ENCODE measurements at places on chromosomes 6 and 20.

GRCh38 chr20:15805154-15805553 is 768.1 kb downstream of the KIF16B start:
- DNase-seq, result no peak

- no peak for DNase-seq
Measured at GRCh38 chr6:137015943-137016342, 28.8 kb downstream of the IL20RA start.

- peak; percentile 26 for DNase-seq
Measured at GRCh38 chr6:157235600-157236039, 87.7 kb downstream of the TMEM242 start.

GRCh38 chr6:170497841-170498301 is 55.2 kb downstream of the PSMB1 start:
- DNase-seq, result no peak

DNA sequence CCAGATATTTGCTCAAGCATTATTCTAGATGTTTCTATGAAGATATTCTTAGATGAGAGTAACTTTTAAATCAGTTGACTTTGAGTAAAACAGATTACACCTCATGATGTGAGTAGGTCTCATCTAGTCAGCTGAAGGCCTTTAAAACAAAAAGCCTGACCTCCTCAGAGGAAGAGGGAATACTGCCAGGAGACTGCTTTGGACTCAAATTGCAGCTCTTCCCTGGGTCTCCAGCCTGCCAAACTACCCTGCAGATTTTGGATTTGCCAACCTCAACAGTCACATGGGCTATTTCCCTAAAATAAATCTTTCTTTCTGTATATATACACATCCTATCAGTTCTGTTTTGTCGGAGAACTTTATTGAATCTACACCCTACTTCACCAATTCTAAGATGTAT is 182.5 kb upstream of the TENT5A start:
- DNase-seq, result no peak

DNA sequence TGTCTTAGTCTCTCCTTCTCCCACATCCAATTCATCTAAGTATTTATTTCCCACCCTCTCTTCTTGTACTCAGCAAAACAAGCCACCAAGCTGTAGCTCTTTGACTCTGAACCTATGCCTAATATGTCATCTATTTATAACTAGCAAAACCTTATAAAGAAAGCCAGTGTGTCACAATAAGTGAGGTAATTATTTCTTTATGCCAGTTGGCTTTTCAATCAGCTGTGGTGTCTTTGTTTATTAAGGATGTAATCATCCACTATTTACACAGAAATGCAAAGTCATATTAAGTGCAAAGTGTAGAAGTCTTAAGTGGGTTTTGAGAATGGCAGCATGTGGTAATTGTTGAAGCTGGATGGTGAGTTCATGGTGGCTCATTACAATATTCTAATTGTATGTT is 215.2 kb upstream of the HTR1E start:
- DNase-seq, result no peak

DNA sequence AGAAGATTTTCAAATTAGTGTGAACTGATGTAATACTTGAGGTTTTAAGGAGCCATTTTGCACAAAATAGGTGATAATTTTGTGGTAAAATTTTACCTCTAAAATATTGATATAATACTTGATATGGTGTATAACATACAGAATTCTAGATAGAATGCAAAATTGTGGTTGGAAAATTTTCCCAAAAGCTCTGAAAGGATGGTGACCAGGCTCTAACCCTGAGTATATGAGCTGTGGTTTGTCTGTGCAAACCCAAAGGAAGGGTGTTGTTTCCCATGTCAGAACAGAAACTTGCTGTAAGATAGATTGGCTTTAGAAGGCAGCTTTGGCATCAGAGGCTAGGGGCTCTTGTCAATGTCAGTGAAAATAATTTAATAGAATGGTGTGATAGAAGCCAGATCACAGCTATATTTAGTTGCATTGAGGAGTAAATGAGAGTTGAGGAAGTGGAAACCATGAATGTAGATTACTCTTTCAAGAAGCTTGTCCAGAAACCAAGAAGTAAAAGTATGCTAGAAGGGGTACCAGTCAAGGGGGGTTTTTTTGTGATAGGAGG is 257.7 kb downstream of the FARS2 start:
- no peak for DNase-seq

DNA sequence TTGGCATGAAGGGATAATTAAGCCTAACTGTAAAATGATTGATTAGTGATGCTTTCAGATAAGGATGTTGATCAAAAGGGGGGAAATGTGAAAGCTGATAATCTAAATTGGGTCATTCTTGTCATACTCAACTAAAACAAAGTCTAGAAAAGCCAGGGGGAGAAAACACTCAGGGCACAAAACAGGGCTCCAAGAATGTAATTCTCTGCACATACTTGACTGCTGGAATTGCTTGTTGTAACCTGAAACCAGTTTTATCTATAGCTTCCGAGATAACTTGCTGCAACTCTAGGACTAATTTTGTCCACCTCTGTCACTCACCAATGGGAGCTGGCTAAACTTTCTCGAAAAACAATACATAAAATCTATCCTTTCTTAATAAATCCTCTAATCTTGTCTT is 310.3 kb downstream of the CLVS2 start:
- DNase-seq, result no peak

DNA sequence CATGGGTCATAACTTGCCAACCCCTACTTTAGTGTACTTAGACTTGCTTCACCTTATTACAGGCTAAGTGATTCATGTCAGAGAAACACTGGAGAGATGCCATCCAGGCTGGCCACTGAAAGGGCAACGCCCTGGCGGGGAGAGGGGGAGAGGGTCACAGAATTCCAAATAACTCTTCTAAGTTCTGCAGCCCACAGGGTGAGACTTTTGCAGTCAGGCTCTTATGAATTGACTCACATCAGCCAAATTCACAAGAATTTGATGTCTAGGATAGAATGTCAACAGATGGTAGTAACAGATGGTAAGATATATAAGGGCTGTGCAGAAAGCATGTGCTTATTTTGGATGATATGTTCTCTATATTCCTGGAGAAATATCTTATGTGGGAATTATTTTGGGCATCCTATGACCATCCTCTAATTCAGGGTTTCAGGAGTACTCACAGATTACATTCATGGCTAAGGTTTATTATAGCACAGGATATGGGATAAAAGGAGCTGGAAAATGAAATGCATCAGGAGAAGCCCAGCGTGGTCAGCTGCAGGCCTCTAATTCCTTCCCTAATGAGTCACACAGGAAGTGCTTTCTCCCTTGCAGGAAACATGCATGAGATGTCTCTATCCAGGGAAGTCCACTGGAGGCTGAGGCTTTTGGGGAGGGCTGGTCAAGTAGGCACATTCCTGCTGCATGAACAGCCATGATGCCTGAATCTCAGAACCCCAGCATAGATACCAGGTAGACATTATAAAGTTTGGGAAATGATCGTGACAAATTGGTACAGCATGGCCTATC is 58.7 kb upstream of the RIN2 start:
- no peak for DNase-seq

DNA sequence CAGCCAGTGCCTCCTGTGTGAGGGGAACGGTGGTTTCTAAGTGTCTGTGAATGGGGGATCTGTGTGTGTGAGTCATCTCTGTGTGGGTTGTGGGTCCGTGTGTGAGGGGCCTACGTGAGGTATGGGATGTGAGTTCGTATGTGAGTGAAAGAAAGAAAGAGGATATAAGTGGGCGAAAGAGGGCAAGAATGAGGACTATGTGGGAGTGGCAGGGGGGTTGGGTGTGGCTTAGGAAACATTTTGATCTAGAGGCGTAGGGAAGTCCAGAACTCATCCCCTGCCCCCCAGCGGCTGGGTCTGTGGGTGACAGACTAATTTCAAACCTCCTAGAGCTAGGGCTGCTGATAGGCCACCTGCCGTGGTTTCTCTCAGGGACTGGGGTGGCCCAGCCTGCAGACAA is 35.5 kb downstream of the DHX35 start:
- DNase-seq, result peak; percentile 18

- DNase-seq, result no peak
Measured at GRCh38 chr6:170473301-170473717, 79.8 kb downstream of the PSMB1 start.

DNA sequence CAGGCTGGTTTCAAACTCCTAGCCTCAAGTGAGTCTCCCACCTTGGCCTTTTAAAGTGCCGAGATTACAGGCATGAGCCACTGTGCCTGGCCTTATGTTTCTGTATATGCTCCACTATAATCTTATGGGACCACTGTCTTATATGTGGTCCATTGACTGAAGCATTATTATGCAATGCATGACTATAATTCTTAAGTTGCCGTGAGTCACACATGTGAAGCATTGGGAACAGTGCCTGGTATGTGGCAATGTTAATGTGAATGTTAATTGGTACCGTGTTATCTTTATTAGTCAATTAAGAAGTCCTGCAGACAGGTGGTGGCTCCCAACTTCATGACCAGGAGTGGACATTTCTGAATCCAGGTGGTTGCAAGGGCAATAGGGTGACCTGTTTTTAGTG is 14.7 kb upstream of the ASXL1 start:
- no peak for DNase-seq

GRCh38 chr6:130923350-130923749 is 96.1 kb downstream of the SMLR1 start:
- no peak for DNase-seq

DNA sequence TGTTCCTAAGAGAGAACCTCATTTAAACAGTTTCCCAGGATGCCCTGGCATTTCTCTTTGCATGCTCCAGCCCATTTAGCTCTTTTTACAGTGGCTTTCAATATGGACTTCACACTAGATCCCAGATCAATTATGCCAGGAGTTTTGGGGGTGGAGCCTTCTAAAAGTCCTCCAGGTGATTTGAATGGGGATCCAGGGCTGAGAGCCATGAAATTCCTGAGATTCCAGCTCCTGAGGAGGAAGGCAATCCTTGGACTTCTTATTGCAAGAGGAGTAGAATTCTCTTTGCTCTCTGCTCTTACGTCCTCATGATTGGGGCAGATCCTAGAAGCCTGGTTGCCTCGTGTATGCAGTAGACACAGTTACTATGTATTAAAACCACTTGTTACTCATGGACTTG is 184.2 kb downstream of the DHX35 start:
- DNase-seq, result no peak

- DNase-seq, result no peak
Measured at GRCh38 chr6:107972413-107973096, 14.5 kb upstream of the SEC63 start.

GRCh38 chr20:44235702-44236101 is 11.4 kb upstream of the GDAP1L1 start:
- no peak for DNase-seq

GRCh38 chr20:16397086-16397485 is 176.2 kb downstream of the KIF16B start:
- DNase-seq, result no peak

DNA sequence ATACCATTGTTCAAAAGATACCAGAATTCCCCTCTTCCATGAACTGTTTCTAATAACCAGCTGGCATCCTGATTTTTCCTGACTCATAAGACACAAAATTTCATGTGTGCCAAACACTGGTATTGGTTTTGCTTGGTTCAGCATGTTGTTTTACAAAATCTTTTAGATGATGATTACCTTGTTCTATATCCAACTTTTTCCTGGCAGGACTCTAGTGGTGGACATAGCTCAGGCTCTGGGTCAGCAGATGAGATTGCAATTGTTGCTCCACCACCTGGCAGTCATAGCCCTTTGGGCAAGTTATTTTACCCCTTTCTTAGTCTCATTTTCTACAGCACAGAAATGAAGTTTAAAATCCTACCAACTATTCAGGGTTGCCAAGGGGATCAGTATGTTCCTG is 6.2 kb downstream of the TRIM38 start:
- DNase-seq, result no peak

GRCh38 chr6:39428152-39428551 is 105.7 kb upstream of the KCNK16 start:
- no peak for DNase-seq

GRCh38 chr6:146551545-146551944 is 7.9 kb downstream of the RAB32 start:
- no peak for DNase-seq

GRCh38 chr6:17987697-17988421 is 424 bp upstream of the KIF13A start:
- peak; percentile 4 for DNase-seq

- no peak for DNase-seq
Measured at GRCh38 chr6:163573503-163574179, 159.1 kb downstream of the QKI start.

DNA sequence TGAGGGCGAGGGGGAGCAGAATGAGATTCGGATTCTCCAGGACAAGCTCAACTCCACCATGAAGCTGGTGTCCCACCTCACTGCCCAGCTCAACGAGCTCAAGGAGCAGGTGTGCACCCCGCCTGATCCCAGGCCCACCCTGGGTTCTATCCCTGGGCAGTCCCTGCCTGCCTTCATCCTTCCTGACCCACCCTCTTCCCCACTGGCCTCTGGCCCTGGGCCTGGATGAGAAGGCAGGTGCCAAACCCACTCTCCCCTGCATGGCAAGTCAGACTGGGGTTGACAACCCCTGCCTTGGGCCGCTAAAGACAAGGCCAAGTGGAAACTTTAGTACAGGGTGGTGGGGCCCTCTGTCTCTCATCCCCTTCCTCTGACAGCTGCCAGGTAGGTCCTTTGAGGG is 16.5 kb downstream of the UQCC2 start:
- no peak for DNase-seq

DNA sequence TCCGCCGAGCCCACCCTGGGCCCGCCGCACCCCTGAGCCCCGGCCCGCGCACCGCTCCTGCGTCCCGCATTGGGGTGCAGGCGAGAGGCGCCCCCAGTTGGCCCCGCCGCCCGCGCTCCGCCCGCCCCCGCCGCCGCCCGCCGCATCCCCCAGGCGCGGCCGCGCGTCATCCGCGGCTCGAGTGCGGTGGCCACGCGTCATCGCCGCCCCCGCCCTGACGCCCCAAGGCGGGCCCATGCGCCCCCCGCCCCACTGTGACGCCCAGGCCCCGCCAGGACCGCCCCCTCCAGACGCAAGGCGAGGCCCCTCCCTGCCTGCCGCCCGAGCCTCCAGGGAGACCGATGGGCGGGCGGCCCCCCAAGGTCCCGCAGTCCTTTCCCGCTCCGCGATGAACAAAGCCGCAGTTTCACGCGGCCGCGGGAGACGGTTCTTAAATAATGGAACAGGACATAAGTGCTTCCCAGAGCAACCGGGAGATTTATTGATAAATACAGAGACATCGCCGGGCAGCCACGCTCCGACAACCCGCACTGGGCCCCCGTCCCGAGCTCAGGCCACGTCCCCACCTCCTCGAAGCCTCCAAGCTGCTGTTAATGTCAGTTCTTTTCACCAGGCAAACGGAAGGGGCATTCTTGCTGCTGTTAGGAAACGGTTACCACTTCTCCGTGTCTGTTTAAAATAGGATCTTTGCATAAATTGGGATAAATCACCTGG is at the start of gene ANKRD60:
TSS of gene ANKRD60 (minus strand) at position 170 of the 714 bp plus-strand sequence. CDS start at position 170, 0 bp downstream.
- peak; percentile 16 for DNase-seq

DNA sequence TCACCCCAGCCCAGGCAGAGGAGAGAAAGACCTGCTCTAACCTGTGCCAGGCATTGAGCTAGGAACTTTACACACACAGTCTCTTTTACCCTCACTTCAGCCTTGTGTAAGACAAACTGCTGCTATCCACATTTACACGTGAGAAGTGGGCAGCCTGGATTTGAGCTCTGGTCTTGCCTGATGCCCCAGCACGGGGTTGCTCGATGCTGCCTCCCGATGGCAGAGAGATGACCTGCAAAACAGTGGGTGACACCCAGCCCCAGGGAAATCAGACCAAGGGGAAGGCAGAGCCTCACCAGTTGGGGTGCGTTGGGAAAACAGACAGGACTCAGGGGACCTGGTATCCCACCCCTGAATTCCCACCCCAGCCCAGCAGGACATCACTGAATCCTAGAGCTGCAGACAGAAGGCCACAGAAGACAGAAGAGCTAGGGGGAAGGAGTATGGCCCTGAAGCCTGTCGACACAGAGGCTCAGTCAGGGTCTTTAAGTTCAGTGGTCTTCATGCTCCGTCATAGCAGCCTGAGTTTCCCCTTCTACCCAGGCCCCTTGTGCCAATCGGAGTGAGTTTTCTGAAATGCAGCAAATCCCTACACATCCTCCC is 990 bp downstream of the BPI start:
- peak; percentile 3 for DNase-seq
